ENCODE measurements at places on chromosomes 5 and 9. TPM values are rescaled to one million over a fixed set of nuclear protein-coding genes. Genes with fewer than 3 reads are reported as not detected.
A peak's percentile ranks its signal among the peaks of the same experiment; 100 is the strongest.

Gene DMRTA1
- total RNA-seq: 1.9 TPM

DNA sequence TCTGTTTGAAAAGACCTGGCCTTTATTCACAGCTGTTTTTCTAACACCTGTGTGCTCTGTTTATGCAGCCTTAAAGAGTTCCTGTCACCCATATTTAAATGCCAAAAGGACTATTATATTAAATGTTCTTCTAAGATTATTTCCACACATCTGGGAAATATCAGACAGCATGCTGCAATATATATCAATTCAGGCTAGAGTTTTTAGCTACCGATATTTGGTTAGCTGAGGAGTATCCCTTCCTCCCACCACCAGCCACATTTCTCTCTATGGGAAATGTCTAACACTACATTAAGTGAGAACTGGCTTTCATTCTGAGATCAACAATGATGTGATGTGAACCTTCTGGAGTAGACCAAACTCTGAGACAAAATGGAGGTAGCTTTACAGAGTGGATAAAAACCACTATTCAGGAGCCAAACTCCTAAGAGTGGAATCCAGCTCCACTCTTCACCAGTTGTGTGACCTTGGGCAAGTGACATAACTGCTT, 509.2 kb downstream of the ZNF608 start:
- DNase-seq: peak; percentile 42

GRCh38 chr5:140322751-140323731, 20.1 kb upstream of the PFDN1 start:
- peak; percentile 77 for DNase-seq

DNA sequence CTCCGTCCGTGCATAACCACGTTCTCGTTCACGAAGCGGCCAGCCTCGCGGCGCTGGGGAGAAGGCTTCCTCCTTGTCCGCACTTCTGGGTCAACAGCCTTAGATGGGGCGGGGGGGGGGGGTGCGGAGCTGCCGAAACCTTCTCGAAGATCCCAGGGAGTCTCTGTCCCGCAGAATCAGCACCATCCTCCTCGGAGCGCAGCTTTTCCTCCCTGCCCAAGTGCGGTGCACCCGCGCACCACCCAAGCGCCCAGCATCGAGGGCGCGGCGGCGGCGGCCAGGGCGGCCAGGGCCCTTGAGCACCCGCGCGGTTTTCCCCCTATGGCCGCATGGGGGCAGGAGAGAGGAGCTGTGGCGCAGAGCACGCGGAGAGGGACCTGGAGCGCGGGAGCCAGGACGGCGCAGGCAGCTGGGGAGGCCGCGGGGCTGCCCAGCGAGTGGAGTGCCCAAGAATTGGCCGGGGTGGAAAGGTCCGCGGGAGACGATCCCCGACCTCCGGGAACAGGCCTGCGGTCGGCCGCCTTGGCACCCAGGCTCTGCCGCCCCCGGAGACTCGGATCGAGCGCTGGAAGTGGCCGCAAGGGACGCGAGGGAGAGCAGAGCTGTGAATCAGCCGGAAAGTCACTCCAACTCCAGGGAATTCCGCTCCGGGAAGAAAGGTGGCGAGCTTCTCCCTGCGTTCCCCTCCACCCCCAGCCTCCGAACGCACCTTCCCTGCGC, 43.1 kb downstream of the TMEM174 start:
- peak; percentile 93 for DNase-seq

DNA sequence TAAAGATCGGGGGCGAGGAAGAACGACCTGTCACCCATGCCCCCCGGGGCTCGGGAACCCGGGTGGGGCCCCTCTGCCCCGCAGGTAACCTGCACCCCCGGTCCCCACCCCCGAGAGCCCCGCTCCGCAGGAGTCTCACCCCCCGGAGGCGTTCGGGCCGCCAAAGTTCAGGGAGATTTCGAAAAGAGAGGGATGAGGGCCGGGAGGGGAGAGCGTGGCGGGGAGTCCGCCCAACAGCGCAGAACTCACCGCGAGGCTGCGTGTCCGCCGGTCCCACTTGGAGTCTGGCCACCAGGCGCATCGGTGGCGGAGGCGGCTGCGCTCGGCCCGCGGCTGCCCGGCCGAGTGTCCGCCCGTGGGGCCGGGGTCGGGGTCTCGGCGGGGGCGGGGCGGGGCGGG, at the start of gene PHF19:
Gene PHF19, minus strand, starts transcription at position 347 of the 399 bp plus-strand sequence. CDS start 2,447 bp downstream, outside the sequence.
- DNase-seq: no peak

DNA sequence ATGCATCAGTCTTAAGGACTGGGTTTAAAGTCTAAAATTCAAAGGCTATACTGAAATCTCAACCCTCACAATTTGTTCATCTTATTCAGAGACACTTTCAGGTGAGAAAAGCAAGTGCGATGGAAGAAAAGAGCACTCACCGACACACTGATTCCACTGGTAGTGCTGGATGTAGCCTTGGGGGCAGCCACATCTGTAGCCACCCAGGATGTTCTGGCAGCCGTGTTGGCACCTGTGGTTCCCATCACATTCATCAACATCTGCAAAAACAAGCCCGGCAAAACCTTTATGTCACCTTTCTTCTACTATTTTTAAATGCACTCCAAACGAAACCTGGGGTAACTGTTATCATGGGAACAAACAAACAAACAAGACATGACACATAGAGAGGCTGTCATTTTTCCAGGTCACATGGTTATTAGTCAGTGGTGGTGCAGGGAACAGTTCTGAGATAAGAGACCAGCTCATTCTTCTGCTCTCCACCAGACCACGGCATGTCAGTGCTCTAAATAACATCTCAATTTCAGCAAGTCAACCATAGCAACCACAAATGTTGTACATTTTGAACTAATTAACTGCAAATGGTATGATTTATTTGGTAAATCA, 188.4 kb downstream of the SLC12A2 start:
- DNase-seq: no peak

GRCh38 chr9:120730654-120731514, 16.6 kb upstream of the MEGF9 start:
- DNase-seq: no peak

- DNase-seq: peak; percentile 88
Measured at GRCh38 chr5:173775261-173776197, 112.6 kb upstream of the CPEB4 start.

DNA sequence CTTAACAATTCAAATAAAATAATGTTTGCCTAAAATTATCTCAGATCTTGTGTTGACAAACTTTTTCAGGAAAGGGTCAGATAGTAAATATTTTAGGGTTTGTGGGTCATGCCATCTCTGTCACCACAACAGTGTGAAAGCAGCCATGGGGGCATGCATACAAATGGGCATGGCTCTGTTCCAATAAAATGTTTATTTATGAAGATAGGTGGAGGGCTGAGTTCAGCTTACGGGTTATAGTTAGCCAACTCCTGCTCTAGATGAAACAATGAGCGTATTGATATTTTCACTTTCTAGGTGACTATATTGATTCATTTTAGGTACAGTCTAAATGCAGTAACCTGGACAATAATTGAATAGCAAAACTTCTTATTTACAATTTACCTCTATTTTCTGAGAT, 533.8 kb upstream of the CLINT1 start:
- no peak for DNase-seq

Gene HARS2
- total RNA-seq: 24.8 TPM

Gene TSSK1B
- total RNA-seq: not detected

DNA sequence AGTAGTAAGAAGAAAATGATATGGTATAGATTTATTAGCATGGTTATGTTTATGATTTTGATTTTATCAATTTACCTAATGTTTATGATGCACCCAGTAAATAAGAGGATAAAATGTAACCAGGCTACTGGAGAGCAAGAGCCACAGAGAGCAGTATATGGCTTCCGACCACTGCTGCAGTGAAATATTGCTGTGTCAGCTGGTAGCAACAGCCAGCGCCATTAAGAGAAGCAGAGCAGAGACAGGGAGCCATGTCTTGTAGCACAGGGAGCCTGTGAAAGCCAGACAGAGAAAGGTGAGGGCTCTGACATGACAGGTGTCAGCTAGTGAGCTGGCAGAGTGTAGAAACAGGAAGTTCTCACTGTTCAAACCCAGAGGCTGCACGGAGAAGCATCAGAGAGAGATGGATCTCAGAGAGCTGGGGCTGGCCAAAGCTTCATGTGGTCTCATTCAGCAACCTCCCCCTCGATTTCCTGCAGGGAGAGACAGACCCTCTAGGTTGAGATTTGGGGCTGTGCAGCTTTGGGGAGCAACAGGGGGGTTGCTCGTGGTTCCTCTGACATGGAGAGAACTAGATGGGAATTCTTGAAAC, 202.1 kb downstream of the MED10 start:
- no peak for DNase-seq

DNA sequence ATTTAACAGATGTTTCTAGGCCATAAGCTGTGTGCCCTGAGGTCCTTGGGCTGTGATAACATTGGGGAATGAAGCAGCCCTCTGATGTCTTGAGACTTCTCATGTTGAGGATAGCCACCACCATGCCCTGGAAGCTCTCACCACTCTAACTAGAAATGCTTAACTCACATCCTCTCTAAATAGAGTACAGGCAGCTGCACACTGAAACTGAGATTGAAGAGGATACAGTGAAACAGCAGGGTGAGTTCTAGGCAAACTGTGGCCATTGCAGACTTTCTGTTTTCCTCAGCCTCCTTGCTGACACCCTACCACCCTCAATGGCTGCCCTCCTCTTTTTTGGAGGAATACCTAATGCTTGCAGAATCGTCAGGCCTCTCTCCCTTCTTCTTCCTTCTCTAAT, 22.4 kb downstream of the UTP15 start:
- DNase-seq: no peak

GRCh38 chr9:96219026-96219899, 82.7 kb downstream of the HSD17B3 start:
- DNase-seq: peak; percentile 54

DNA sequence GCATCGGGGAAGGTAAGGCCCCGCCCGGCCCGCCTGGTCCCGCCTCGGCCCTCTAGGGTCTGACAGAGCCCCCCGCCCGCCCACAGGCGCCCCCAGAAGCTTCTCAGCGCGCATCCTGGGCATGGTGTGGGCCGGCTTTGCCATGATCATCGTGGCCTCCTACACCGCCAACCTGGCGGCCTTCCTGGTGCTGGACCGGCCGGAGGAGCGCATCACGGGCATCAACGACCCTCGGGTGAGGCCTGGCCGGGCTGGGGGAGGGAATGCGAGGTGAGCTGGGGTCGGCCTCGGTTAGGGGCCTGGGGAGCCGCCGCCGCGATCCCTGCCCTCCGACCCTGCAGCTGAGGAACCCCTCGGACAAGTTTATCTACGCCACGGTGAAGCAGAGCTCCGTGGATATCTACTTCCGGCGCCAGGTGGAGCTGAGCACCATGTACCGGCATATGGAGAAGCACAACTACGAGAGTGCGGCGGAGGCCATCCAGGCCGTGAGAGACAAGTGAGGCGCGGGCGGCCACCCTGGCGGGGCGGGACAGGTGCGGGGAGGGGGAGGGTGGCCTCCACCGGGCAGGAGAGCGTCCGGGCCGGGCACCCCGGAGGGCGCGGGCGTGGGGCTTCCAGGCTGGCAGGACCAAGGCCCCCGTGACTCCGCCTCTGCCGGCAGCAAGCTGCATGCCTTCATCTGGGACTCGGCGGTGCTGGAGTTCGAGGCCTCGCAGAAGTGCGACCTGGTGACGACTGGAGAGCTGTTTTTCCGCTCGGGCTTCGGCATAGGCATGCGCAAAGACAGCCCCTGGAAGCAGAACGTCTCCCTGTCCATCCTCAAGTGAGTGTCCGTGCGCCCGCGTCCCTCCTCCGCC, 7.1 kb downstream of the LRRC26 start:
- no peak for DNase-seq

Gene PCDHGA9
- 12.2 TPM for total RNA-seq

- DNase-seq: no peak
Measured at GRCh38 chr5:169133531-169133930, 167.4 kb downstream of the SLIT3 start.

- no peak for DNase-seq
Measured at GRCh38 chr9:124394167-124394566, 21.1 kb downstream of the PSMB7 start.

DNA sequence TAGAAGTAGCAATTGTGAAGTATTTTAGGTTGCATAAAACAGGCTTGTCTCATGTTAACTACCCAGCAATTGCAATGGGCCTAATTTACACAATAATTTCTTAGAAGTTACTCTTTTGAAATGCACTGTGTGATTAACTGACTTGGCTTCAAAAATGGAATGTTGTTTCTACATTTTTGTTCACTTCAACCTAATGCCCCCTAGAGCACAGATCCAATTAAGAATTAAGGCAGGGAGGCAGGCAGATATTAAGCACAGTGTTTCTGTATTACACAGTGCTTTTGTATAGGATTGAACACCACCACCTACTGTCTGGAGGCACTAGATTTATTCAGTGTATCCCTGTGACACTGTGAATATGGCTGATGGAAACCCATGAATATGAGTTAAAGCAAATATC, 302.1 kb downstream of the FBXL17 start:
- DNase-seq: no peak

DNA sequence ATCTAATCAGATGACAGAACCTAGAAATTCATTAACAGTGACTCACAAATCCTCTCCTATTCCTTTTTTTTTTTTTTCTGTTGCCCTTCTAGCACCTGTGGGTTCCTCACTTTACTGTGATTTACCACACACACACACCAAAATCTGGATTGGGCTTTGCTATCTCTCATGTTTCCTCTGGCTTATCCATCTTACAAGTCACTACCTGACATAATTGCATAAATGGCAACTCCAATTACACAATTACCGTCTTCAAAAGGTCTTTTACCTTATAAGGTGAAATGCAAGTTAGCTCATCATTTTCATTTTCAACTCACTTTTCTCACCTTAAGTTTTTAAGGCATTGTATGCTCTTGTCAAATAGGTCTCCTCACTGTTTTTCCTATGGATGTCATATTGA, 426.3 kb upstream of the MEF2C start:
- DNase-seq: no peak

Gene PCDHA5
- total RNA-seq: 0.41 TPM

Measured in tongue (tissue), 3 donors.